ENCODE measurements at places on chromosomes 3 and 15. TPM values are rescaled to one million over a fixed set of nuclear protein-coding genes. Genes with fewer than 3 reads are reported as not detected.

SYNPR gene
- total RNA-seq: not detected

PRR20G gene
- 1.1 TPM for total RNA-seq

HAUS2 gene
- 19.3 TPM for total RNA-seq

BDH1 gene
- 4.4 TPM for total RNA-seq

HOMER2 gene
- total RNA-seq: 22.5 TPM

ST8SIA2 gene
- 0.70 TPM for total RNA-seq

ROPN1B gene
- not detected for total RNA-seq

AHSG gene
- 0.13 TPM for total RNA-seq

KNG1 gene
- not detected for total RNA-seq

LTK gene
- total RNA-seq: 0.09 TPM

CDC25A gene
- 9.4 TPM for total RNA-seq

ALG1L2 gene
- total RNA-seq: not detected

ZNF660 gene
- total RNA-seq: not detected

RTP1 gene
- not detected for total RNA-seq

GRAMD2A gene
- 0.16 TPM for total RNA-seq

ZNF662 gene
- total RNA-seq: not detected

ITGA11 gene
- 7.5 TPM for total RNA-seq

GOLGA8G gene
- total RNA-seq: not detected

CYP8B1 gene
- total RNA-seq: not detected

TRNT1 gene
- total RNA-seq: 28.7 TPM

CAMK2N2 gene
- 1.4 TPM for total RNA-seq

C15orf62 gene
- 0.13 TPM for total RNA-seq

CACNA2D2 gene
- 0.61 TPM for total RNA-seq

NANOGP8 gene
- not detected for total RNA-seq

DZIP1L gene
- total RNA-seq: 10.2 TPM

CCR9 gene
- 0.03 TPM for total RNA-seq

ERC2 gene
- total RNA-seq: not detected
